ENCODE measurements at places on chromosomes 11 and 22. TPM values are rescaled to one million over a fixed set of nuclear protein-coding genes. Genes with fewer than 3 reads are reported as not detected.

Gene HTATIP2
- total RNA-seq: 47.0 TPM

DNA sequence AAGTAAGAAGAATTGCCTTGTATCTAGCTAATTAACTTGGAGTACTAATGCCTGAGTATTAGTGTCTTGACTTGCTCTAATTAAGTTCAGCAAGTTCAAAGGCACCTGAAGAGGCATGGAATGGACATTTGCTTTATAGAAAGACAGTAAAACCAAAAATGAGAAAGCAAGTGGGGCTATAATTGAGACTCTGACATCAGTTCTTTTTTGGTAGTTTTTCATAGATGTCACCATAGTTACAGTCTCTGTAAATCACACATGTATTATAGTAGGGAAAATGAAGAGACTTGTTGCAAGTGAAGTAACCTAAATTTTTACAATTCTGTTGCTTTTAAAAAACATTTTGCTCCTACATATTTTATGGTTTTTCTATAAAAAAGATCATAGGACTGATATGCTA is 178.0 kb downstream of the HIPK3 start:
- no peaks in the 10 kb centered on the region for H3K36me3 ChIP-seq
- H3K4me3 ChIP-seq: no peak overlapping the region
- H3K27me3 ChIP-seq: peaks cover 15% of the 10 kb centered on the region
- no peak overlapping the region for H3K27ac ChIP-seq
- H3K4me1 ChIP-seq: no peaks in the 10 kb centered on the region

GRCh38 chr11:56048480-56048879 is 21.0 kb downstream of the OR5AS1 start:
- no peaks in the 10 kb centered on the region for H3K4me1 ChIP-seq
- no peaks in the 10 kb centered on the region for H3K36me3 ChIP-seq
- H3K4me3 ChIP-seq: no peak overlapping the region
- DNase-seq: no peak

DNA sequence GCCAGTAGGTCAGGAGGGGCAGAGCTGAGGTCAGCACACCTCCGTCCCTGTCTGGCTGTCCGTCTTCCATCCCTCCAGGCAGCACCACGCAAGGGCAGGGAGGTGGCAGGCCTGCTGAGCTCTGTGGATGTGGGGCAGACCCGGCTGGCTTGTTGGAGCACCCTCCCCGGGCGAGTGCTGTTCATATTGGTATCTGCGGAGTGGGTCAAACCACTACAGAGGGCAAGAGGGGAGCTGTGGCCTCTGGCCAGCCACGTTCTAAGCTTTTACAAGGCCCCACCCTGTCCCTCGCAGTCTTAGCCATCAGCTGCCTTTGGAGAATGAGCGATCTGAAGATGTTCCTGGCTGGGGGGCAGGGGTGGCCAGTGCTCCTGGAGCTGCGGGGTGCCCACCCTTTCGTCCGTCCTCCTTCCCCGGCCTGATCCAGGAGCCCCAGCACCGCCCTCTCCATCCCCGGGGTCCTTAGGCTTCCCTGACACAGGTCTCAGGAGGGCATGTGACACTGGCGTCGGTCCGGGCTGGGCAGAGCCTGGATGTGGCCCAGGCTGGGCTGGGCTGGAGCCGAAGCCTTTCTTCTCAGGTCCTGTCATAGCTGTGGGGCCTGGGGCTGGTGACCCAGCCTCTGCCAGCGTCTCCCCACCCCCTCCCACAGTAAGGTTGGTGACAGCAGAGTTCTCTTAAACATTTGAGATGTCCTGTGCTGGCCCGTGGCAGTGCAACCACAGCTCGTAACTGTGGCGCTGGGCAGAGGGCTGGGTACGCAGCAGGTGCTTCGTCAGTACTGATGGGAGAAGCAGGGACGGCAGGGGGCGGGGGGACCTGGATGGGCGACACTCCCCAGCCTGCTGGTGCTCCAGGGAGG is 31.7 kb upstream of the GRAMD4 start:
- peaks cover 37% of the 10 kb centered on the region for H3K4me1 ChIP-seq
- H3K36me3 ChIP-seq: no peaks in the 10 kb centered on the region
- no peak for DNase-seq
- no peaks in the 10 kb centered on the region for H3K27me3 ChIP-seq
- H3K4me3 ChIP-seq: no peak overlapping the region

Gene TXN2
- 43.4 TPM for total RNA-seq

DNA sequence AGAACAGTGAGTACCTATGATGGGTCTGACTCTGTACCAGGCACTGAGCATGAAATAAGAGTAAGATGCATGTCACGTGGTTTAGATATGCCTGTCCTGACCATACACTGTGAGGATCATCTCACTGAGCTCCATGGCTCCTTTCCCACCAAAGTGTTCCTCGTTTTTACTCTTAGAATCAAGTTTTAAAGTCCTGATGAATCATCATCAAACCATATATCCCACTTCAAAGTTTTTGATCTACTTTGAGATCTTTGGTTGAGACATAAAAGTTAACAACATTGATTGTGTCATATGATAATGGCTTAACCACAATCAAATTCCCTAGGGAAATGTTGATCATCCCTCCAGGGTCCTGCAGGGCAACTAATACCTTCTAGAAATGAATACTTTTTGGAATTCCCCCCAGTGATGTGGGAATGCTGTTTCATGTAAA is 12.8 kb downstream of the ETS1 start:
- H3K36me3 ChIP-seq: no peaks in the 10 kb centered on the region
- no peaks in the 10 kb centered on the region for H3K27me3 ChIP-seq
- no peak for DNase-seq
- peaks cover 16% of the 10 kb centered on the region for H3K4me1 ChIP-seq

Gene PRR14L
- total RNA-seq: 63.8 TPM

DNA sequence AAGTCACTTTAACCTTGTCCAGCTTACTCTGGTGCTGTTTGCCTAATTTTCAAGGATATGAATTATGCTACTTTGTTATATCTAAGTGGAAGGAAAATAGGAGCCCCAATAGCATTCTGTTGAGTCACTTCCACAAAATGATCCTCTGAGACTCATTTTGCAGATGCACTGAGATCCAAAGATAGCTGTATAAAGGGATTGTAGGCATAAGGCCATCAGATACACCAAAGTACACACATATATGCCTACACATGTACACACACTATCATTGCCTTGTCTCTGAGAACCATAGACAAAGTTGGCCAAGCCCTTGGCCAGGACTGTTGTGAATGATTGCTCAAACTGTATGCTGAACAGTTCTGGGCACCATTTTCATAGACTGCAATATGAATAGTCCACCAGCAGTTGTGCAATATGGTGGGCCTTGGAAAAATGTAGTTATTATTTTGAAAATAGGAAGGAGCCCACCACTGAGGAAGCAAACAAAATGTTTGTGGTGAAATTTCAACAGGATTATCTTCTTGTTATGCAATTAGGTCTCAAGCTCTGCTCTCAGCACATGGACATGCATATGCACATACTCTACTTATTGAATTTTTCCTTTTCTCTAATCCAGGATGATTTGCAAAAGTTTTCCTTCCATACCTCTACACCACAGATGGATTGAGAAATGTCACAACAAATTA is 186.0 kb upstream of the CTSC start:
- H3K27ac ChIP-seq: no peak overlapping the region
- no peaks in the 10 kb centered on the region for H3K4me1 ChIP-seq
- no peak for DNase-seq
- H3K36me3 ChIP-seq: no peaks in the 10 kb centered on the region
- H3K27me3 ChIP-seq: peaks cover 4% of the 10 kb centered on the region
- H3K4me3 ChIP-seq: no peak overlapping the region

DNA sequence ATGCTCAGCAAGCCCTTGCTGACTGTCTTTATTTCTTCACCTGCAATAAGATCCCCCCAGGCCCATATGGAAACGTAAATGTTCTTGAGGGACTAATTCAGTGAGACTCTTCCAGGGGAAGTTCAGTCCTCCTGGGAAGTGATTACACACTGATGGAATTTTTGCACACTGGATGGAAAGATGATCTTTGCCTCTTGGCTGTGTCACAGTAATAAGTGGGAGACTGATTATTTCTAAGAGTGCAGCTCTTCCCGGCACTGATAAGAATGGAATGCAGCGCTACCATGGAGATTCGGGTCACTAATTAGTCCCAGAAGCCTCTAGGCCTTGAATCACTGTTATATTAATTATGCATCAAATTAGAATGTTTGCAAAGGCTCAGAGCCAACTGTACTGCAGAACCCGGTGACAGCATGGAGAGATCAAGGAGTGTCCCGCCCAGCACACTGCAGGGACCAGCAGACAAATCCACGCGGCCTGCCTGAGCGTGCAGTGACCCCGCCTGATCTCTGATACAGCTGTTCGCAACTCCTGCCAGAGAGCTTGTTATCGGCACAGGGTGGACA is 178.3 kb downstream of the SNX19 start:
- H3K27ac ChIP-seq: no peak overlapping the region
- no peaks in the 10 kb centered on the region for H3K27me3 ChIP-seq
- H3K4me1 ChIP-seq: peaks cover 6% of the 10 kb centered on the region
- H3K36me3 ChIP-seq: peaks cover 28% of the 10 kb centered on the region
- no peak overlapping the region for H3K4me3 ChIP-seq

Gene HBG2
- not detected for total RNA-seq

Gene KRTAP5-10
- not detected for total RNA-seq

DNA sequence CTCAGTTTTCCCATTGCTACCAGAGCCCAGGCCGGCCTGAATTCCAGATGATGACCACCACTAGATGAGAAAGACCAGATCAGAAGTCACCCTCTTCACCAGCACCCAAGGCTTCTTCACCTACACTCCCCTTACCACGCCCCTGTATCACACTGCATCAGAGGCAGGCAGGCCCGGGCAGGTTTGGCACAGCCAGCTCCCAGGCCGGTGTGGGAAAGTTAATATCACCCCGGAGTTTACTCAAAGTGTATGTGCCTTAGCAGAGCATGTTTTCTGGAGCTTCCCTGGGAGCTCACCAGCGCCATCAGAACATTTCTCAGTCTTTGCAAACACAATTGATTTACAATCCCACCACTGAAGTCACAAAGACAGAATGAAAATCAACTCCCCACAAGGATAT is 47.5 kb upstream of the POU2AF1 start:
- no peak overlapping the region for H3K27ac ChIP-seq
- DNase-seq: no peak
- H3K36me3 ChIP-seq: no peaks in the 10 kb centered on the region
- H3K27me3 ChIP-seq: peaks cover 2% of the 10 kb centered on the region

GRCh38 chr11:113412675-113413074 is 25.1 kb downstream of the ANKK1 start:
- H3K36me3 ChIP-seq: no peaks in the 10 kb centered on the region
- no peak for DNase-seq
- no peak overlapping the region for H3K27ac ChIP-seq
- H3K4me1 ChIP-seq: no peaks in the 10 kb centered on the region
- H3K27me3 ChIP-seq: no peaks in the 10 kb centered on the region

Gene OR8J3
- not detected for total RNA-seq

- peaks cover 12% of the 10 kb centered on the region for H3K27me3 ChIP-seq
- H3K4me3 ChIP-seq: no peak overlapping the region
- H3K27ac ChIP-seq: no peak overlapping the region
- no peaks in the 10 kb centered on the region for H3K36me3 ChIP-seq
Measured at GRCh38 chr11:112794331-112794846, 166.8 kb upstream of the NCAM1 start.

- H3K27ac ChIP-seq: no peak overlapping the region
Measured at GRCh38 chr11:132895340-132895739, 637.0 kb downstream of the OPCML start.

Gene ALX4
- total RNA-seq: not detected

Gene LMNTD2
- total RNA-seq: 7.2 TPM

GRCh38 chr11:104728927-104729326 is 169.3 kb downstream of the CASP12 start:
- no peak for DNase-seq
- H3K27me3 ChIP-seq: no peaks in the 10 kb centered on the region
- no peak overlapping the region for H3K27ac ChIP-seq
- H3K4me1 ChIP-seq: peaks cover 2% of the 10 kb centered on the region
- H3K4me3 ChIP-seq: no peak overlapping the region
- H3K36me3 ChIP-seq: peaks cover 2% of the 10 kb centered on the region

DNA sequence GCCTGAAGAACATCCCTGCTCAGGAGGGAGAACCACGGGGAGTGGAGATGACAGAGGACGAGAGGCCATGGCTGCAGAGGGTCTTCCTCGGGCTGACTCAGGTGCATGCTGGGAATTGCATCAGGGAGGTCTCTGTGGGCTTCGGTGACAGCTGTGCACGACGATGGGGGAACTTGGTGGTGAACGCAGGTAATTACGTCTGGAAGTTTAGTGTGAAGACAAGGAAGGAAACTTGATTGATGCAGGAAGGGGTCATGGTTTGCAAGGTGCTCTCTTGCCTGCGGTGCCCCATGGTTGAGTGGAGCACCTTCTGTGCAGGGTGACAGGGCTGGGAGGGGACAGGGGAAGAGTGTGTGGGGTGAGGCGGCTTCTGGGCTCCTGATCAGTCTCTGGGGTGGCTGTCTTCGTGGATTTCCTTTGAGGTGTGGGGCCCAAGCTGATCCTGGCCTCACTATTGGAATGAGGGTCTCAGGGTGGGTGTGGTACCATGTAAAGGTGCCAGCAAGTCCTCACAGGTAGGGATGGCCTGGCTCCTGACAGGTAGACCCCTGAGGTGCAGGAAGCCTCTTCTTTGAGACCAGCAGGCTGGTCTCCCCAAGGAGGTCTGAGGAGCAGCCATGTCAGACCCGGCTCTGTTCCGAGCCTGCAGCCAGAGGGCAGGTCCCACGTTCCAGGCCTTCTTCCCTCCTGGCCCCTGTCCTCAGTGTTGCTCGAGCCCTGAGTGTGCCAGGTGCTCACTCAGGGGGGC is 1020.1 kb downstream of the TBC1D22A start:
- H3K27ac ChIP-seq: no peak overlapping the region
- no peak for DNase-seq
- H3K36me3 ChIP-seq: peaks cover 9% of the 10 kb centered on the region
- no peak overlapping the region for H3K4me3 ChIP-seq
- no peaks in the 10 kb centered on the region for H3K4me1 ChIP-seq

- H3K27me3 ChIP-seq: no peaks in the 10 kb centered on the region
- H3K4me3 ChIP-seq: no peak overlapping the region
- H3K27ac ChIP-seq: no peak overlapping the region
- peaks cover 9% of the 10 kb centered on the region for H3K4me1 ChIP-seq
- no peak for DNase-seq
Measured at GRCh38 chr11:1005928-1006327, 30.6 kb downstream of the MUC6 start.

- H3K27ac ChIP-seq: no peak overlapping the region
- H3K36me3 ChIP-seq: peaks cover 4% of the 10 kb centered on the region
- H3K4me1 ChIP-seq: peaks cover 2% of the 10 kb centered on the region
- no peak for DNase-seq
Measured at GRCh38 chr11:46175401-46176002, 54.2 kb upstream of the PHF21A start.

GRCh38 chr11:76339221-76339620 is 41.7 kb downstream of the THAP12 start:
- no peaks in the 10 kb centered on the region for H3K27me3 ChIP-seq
- H3K36me3 ChIP-seq: peaks cover 11% of the 10 kb centered on the region
- H3K4me3 ChIP-seq: no peak overlapping the region
- H3K4me1 ChIP-seq: peaks cover 20% of the 10 kb centered on the region
- no peak for DNase-seq
- no peak overlapping the region for H3K27ac ChIP-seq

DNA sequence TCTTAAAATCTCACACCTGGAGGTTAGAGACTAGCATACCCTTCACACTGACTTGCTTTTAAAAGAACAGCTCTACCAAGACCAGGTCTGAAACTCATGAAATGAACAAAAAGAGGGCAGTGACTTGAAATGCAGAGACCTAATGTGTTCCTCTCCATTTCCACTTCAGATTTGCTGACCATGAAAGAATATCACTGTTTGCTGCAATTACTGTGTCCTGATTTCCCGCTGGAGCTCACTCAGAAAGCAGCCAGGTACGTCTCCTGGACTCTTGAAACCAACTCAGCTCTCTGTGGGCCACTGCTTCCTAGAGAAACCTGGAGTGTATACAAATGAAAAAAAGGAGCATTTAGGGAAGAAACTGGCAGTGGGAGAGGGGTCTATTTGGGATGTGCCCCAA is 39.2 kb downstream of the ARFGAP2 start:
- no peak overlapping the region for H3K4me3 ChIP-seq
- DNase-seq: no peak
- H3K4me1 ChIP-seq: no peaks in the 10 kb centered on the region
- no peaks in the 10 kb centered on the region for H3K27me3 ChIP-seq
- no peak overlapping the region for H3K27ac ChIP-seq
